ENCODE measurements at places on chromosomes 1 and 21.

GRCh38 chr1:228207381-228207810, 448 bp upstream of the OBSCN start:
- no peak for DNase-seq

DNA sequence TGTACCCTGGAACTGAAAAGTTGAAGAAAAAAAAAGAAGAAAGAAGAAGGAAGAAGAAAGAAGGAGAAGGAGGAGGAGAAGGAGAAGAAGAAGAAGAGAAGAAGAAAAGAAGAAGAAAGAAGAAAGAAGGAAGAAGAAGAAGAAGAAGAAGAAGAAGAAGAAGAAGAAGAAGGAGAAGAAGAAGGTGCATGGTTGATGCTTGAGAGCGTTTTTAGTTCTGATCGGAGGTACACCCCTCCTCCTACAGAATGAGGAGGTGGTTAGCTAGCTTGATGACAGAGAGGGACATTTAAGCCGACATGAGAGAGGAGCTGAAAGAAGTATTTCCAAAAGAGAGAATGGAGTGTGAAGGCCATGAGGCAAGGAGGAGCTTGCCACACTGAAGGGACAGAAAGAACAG, 5.6 kb upstream of the ZNF362 start:
- no peak for DNase-seq

- no peak for DNase-seq
Measured at GRCh38 chr1:207140536-207140935, 36.5 kb downstream of the C4BPA start.

DNA sequence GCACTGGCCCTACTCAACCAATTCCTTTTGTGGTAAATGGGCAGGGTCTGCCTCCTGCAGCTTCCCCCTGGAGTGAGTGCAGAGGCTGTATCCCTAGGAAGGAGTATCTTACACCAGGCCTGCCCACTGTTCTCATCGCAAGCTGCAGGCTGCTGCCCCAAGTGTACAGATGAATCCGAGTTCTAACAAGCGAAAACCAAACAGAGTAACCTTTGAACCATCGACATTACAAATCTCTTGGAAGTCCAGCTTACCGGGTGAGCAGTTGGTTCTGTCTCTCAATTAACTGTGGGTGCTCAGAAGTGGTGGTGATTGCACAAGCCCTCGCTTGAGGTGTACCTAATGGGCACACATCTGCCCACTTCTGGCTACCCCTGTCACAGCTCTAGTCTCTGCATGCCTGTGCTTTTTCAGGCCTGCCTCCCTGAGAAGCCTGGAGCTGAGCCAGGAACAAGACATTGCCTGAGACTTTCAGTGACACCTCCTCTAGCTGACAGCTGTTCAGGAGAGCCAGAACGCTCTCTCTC, 22.7 kb downstream of the INAVA start:
- DNase-seq = no peak

GRCh38 chr1:162347281-162347680, 29.4 kb downstream of the SPATA46 start:
- DNase-seq = no peak

DNA sequence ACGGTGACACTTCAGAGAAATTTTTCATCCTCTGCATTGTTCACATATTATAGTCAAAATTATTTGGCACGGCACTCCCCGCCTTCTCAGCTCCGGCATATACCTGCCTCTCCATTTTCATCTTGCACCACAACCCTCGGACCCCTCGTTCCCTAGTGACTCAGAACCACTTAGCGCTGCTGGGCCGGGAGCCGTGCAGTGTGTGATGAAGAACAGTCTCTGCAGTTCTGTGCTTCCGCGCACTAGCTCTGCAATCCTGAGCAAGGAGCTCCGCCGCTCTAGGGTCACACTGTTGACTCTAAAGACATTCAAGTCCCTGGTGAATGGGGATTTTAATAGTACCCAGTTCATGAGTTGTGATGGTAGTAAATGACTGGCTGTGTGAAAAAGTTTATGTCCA, 221.2 kb downstream of the SLC35F3 start:
- no peak for DNase-seq

DNA sequence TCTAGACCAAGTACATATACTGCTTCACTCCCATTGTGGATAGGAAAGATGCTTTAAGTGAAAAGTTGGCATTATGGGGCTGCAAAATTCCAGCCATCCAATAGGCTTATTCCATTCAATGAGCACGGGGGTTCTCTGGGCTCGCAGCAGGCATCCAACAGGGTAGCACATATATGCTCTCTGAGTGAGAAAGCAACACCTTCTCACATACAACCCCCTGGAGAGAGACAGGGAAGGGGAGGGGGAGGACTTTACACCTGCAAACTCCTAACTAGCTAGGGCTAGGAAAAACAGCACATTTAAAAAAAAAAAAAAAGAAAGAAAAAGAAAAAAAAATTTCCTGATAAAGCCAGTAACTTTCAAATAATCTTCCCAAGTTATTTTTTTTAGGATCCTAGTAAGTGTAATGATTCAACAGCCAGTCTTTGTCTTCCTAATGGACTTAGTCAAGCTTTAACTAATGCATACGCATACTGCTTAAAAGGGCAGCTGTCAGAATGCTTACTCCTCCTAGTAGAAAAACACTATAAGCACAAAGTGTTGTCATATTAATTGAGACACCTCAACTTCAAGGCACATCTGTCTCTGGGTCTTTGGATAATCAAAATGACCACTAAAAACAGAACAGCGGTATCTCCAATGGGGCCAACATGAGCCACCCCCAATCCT, 18.7 kb downstream of the PSMB2 start:
- DNase-seq = no peak

DNA sequence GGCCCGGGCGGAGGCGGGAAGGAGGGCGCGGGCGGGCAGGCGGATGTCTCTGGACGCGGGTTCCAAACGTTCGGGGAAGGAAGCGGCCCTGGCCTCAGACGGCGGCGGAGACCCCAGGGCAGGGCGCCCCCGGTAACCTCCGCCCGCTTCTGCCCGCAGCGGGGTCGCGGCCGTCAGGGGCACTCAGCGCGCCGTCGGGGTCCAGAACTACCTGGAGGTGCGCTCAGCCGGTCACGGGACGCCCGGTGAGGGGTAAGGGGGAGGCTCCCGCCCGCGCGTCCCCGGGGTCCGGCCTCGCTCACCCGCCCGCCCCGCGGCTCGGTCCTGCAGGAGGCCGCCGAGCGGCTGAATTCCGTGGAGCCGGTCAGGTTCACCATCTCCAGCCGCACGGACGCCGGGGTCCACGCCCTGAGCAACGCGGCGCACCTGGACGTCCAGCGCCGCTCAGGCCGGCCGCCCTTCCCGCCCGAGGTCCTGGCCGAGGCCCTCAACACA, 406 bp downstream of the PUSL1 start:
- no peak for DNase-seq

GRCh38 chr1:191669629-191670028, 488.6 kb upstream of the RGS18 start:
- DNase-seq = no peak

- DNase-seq = no peak
Measured at GRCh38 chr1:93827128-93827527, 51.9 kb downstream of the DNTTIP2 start.

- no peak for DNase-seq
Measured at GRCh38 chr1:4276238-4276637, 376.2 kb upstream of the C1orf174 start.

- no peak for DNase-seq
Measured at GRCh38 chr1:186829686-186830587, 1.2 kb downstream of the PLA2G4A start.

DNA sequence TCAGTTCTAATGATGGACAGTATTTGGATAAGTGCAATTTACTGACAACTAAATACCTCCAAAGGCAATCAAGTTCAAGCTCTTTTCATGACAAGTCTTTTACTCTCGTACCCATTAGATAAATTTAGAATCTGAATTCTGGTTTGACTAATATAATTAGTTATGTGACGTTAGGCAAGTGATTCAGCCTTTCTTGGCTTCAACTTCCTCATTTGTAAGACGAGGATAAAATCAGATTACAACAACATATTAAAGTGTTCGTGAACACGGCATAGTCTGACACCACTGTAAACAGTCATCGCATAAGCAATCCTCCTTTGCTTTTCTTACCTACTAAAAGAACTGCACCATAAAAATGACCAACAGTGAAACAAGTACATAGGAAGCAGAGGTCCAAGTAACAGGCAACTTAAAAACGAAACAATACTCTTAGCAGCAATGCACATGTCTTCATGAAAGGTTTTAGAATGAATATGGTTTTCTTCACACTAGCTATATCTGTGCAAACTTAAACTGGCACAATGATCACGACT, 25.7 kb downstream of the COA6 start:
- no peak for DNase-seq

GRCh38 chr1:245652660-245653427, 498.1 kb downstream of the KIF26B start:
- no peak for DNase-seq

GRCh38 chr1:160357286-160358002, 9.4 kb upstream of the NHLH1 start:
- DNase-seq = no peak

- peak; percentile 65 for DNase-seq
Measured at GRCh38 chr1:179229214-179230140, at the start of gene ABL2. TSS of gene ABL2 (minus strand) at chr1:179229677. CDS start at chr1:179229397, 280 bp downstream.

DNA sequence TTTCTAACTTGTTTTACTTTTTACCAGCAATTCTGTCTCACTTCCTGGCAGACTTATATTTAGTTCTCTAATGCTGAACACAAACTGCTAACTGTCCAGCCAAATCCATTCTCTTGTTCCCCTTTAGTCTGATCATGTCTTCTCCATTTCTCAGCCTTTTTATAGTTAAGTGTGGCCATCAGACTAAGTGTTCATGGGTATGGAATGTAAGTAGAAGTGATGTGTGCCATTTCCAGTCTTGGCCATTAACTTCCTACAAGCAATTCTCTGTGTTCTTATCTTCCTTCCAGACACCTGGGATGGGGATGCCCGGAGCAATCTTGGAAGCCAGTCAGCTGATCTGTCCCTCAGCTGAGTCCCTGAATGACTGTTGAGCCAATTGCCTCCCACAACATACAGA, 165.8 kb downstream of the ST6GALNAC3 start:
- no peak for DNase-seq

- no peak for DNase-seq
Measured at GRCh38 chr1:48777219-48777895, 666 bp upstream of the BEND5 start.

DNA sequence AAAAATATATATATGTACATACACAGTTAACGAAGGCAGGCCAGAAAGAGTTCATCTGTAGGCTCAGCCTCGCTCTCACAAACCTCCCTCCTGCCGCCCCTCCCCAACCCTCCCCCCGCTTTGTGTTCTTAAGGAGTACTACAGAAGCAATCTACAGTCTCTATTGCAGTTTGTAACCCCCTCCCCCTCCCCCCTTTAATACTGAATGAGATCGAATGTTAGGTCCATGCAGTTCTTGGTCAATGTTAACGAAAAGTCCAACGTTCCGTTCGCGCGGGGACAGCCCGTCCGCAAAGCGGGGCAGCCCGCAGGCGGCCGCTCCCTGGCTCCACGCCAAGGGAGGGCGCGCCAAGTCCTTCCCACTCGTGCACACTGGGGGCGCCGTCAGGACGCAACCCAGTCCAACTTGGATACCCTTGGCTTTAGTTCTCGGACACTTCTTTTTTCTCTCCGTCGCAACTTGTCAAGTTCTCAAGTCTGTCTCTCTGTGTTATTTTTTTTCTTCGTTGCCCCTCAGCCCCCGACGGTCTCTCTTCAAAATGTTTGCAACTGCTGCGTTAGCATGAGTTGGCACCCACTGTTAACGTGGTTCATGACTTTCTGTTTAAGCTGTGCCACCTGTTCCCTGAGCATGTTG, 2.2 kb downstream of the JUN start:
- peak; percentile 78 for DNase-seq

- DNase-seq = no peak
Measured at GRCh38 chr1:99018313-99018712, 13.7 kb upstream of the PLPPR5 start.

GRCh38 chr1:99181892-99182291, 82.4 kb upstream of the PLPPR4 start:
- DNase-seq = no peak

DNA sequence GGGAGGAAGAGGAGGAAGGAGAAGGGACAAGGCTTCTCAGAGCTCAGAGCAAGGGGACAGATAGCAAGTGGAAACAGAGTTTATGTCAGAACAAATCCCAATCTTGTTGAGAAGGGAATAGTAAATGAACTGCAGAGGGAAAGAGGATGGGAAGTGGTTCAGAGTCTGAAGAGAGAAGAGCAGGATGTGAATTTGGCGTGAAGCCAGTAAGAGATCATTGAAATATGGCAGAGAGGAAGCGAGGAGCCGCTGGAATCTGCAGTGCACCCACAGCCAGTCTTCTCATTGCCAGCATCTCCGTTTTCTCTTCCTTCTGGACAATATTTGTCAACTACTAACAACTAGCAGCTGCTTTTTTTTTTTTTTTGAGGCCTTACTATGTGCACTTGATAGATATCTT, 19.1 kb downstream of the OLFML3 start:
- DNase-seq = no peak

DNA sequence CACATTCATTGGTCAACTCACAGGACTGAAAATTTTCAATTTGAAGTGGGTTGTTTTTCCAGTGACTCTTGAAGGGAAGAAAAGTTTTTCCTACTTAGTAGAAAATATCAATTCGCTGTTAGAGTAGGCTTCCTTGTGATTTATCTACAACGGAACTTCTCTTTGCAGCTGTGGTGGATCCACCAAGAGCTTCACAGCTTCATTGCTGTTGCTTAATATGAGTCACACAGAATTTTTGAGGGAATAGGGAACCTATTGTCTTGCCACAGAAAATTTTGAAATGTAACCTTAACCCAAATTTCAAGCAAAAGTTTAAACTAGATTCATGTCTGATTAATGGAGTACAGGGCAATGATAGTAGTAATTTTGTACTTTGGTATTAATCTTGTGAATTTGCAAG, 58.4 kb upstream of the IFI44L start:
- no peak for DNase-seq
